ENCODE measurements at places on chromosomes 7 and 10.

GRCh38 chr10:77422491-77423338 is 214.9 kb downstream of the KCNMA1 start:
- DNase-seq: peak; percentile 16

DNA sequence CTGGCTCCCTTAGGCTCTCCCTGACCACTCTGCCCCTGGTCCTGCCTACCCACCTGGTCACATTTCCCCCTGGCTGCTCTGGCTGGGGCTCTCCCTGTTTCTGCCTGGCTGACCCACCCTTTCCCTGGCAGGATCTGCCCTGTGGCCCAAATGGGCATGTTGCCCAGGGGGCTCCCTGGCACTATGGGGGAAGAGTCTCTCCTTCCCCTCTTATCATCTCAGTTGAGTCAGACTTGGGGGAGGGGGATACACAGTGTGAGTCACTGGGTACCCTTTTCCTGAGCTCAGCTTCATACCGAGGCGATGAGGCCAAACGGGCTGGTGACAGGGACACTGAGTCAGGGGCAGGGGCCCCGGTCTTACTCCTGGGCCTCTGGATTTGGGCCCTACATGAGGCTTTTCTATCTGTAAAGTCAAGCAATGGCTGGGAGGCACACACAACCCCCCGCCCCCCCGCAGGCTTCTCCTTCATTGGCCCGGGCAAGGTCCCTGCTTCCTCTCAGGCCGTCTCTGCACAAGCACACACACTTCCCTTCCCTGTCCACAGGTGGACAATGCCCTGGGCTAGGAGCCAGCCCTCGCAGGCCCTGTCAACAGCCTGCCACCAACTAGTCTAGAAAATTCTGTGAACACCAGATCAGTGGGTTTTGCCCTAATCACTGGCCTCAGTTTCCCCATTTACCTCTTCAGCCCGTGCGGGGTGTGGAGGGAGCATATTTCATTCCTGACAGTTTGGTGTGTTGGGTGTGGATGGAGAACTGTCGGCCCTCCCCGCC is 627 bp upstream of the FLNC start:
- DNase-seq: peak; percentile 81

DNA sequence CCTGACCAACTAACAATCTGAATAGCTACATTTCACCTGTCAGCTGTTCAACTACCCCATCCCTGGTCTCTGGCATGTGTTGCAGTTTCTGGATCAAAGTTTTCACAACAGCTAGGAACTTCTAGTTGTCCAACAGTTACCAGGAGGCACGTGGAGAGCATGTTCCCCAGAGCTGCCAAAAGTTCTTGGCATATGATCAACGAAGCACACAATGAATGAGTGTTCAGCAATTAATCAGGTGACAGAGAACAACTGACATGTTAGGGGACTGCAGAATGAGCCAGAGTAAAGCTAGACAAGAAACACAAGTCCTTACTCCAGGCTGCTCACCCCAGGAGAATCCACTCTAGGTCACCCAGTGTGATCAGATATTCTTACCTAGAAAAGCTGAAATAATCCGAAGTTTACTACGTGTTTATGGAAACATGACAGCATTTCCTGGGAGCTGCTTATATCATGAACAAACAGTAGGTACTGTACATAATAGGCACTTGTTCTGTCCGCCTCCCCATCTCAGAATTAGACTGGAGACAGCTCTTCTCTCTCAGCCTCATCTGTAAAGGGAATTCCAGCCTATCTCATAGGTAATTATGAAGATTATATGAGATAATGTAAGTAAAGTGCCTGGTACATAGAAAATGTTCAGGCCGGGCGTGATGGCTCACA is 50.6 kb downstream of the ZNF438 start:
- no peak for DNase-seq

GRCh38 chr10:129712000-129712399 is 245.0 kb downstream of the MGMT start:
- no peak for DNase-seq

DNA sequence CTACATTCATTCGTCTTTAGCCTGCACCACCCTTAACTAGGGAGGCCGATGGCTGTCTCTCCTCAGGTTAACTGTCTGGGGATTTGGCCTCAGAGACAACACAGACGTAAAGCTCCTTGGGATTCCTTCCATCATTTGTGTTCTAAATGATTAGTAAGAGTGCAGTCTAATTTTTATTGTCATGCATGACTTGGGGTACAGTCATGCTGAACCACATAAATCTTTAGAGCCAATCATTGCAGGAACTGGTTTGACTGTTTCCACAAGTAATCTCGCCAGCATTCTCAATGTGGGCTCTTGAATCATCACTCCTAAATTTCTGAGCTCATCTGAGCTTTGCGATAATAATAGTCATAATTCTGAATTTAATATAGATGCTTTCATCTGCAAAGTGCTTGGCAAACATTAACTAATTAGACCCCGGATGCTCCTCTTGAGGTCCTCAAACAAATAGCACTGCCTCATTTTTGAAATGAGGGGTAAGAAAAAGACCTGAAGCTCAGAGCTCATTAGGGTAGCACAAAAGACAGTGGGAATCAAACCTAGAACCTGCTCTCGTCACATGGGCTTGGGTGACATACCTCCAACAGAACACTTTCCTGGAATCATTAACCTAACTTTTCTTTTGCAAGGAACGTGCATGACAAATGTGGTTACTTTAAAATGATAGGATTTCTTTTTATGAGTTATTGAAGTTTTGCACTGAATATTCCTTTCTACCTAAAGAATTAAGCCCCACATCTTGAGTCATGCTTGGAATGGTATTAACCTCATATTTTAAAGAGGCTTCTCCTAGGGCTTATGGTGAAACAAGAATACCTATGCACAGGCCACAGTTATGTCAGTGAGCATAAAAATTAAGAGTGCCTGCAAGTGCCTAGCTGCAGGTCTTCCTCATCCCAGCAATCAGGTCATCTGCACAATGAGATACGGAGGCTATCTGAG is 118.9 kb upstream of the NRP1 start:
- peak; percentile 63 for DNase-seq

All from fibroblast of skin of scalp (primary cell).